ENCODE measurements at places on chromosomes 5 and 9.

GRCh38 chr9:2015581-2016407 lies 647 bp downstream of the SMARCA2 start:
- peak; percentile 61 for DNase-seq

DNA sequence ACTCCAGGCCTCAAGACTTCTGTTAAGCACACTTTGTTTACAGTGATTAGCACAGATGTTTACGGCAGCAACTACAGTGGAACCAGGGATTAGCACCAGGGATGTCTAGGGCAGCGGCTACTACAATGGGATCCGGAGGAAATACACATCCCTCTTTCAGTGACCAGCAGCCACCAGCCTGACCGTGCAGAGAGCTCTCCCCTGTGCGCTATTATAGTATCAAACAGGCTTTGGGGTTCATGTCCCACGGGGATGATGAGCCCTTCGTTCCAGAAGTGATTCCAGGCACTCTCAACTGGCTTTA lies 21.5 kb downstream of the GFPT2 start:
- no peak for DNase-seq

DNA sequence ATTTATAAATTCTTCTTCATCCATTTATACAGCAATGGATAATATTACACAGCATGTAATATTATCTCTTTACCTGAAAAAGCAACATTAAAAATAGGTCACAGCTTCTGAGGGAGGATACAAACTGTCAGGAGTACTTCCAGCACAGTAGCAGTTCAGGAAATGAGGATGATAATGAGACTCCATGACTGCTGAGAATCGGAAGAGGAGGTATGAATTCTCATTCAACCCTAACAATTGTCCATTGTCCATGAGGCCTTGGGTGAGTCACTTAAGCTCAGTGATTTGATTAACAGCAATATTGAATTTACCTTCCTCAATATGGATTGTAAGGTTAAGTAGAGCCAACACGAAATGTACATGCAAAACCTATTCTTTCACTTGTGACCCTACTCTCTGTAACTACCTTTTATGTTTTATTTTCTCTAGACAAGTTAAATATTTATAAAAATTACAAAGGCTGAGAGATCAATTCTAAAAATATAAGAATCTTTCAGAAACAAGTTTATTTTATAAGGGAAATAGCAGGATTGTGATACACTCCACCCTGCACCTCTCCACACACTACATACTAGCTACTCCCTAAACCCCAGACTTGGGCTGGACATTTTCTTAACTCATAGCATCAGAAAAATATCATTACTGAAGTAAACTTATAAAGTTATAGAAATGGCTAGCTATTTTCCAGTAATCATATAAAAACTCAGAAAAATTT lies 159.1 kb upstream of the ACOT12 start:
- DNase-seq: no peak

GRCh38 chr5:31362931-31363568 lies 168.8 kb downstream of the DROSHA start:
- DNase-seq: no peak

GRCh38 chr9:38443597-38443996 lies 19.3 kb upstream of the IGFBPL1 start:
- DNase-seq: no peak

DNA sequence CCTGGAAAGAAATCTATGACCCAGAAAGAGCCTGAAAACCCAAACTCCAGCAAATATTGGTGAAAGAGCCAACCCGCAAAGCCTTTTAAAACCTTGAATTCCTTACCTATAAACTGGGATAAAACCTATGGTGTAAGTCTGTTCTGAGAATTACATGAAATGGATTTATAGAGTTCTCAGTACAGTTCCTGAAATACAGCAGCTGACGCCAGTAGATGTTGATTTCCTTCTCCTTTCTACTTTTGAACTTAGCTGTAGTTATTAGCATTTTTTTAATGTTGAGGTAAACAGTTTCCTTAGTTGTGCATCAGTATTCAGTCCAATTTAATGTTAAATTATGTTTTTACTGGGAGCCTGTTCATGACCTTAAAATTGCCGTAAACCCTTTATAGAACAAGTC lies 3.7 kb downstream of the SPIN1 start:
- no peak for DNase-seq

GRCh38 chr9:109258481-109259302 lies 62.2 kb downstream of the EPB41L4B start:
- no peak for DNase-seq

DNA sequence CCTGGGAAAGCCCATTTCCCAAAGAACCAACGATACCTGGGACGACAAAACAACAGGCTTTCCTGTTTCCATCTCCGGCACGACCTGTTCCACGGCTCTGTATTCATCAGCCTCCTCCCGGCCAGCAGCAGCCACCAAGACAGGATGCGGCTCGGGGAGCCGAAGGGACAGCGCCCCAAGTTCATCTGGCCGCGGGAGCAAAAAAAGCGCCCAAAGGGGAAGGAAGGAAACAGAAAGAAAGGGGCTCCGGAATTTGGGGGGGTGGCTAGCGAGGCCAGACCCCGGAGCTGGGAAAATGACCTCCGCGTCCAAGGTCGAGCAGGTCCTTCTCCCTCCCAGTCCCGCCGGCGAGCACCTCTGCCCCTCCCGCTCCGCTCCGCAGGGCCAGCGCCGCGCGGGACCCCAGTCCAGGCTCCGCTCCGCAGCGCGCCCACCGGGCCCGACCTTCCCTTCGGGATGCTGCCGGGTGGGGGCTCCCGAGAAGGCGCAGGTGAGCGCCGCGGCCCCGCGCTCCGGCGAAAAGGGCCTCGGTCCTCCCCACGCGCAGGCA lies 608 bp downstream of the ELOVL7 start:
- DNase-seq: no peak

GRCh38 chr9:135581636-135582426 lies 20.3 kb downstream of the PAEP start:
- no peak for DNase-seq

GRCh38 chr5:15752663-15753285 lies 252.8 kb downstream of the FBXL7 start:
- no peak for DNase-seq

- DNase-seq: no peak
Observed at GRCh38 chr5:12865529-12865928, 961.3 kb upstream of the CTNND2 start.

GRCh38 chr5:39547553-39548154 lies 122.9 kb upstream of the DAB2 start:
- no peak for DNase-seq

DNA sequence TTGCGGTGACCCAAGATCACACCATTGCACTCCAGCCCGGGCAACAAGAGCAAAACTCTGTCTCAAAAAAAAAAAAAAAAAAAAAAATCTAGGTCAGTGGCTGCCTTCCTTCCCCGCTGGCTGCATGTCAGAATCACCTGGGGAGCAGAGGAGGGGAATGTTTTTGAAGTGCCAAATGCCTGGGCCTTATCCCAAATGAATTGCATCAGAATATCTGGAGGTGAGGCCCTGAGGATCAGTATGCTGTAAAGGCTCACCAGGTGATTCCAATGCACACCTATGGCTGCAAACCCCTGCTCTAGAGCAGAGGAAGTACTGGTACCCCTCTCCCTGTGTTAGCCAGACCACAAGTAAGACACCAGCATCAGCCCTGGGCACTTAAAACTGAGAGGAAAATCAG lies 44.7 kb upstream of the GABRP start:
- DNase-seq: no peak

- no peak for DNase-seq
Observed at GRCh38 chr9:95058795-95059386, 258.6 kb downstream of the FANCC start.

GRCh38 chr9:130104491-130105193 lies 50.9 kb downstream of the GPR107 start:
- DNase-seq: no peak

GRCh38 chr5:16975950-16976624 lies 40.0 kb upstream of the MYO10 start:
- no peak for DNase-seq

DNA sequence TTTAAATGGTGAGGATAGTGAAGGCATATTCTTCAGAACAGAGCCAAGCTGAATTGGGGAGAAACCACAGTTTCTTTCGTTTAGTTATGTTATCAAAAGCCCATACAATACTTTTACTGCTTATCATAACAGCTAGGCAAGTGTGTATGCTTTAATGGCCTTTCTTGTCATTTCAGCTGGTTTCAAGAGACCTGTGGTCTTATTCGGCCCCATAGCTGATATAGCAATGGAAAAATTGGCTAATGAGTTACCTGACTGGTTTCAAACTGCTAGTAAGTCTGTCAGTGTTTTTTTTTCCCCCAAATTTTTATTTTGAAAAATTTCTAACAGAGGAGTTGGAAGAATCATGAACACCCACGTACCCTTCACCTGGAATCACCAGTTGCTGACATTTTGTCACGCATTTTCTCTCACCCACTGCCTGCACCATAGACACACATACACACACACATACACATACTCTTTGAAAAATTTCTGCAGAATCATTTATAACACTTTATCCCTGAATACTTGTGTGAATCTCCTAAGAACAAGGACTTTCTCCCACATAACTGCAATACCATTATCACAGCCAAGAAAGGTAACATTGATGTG lies 63.7 kb downstream of the TJP2 start:
- DNase-seq: no peak

DNA sequence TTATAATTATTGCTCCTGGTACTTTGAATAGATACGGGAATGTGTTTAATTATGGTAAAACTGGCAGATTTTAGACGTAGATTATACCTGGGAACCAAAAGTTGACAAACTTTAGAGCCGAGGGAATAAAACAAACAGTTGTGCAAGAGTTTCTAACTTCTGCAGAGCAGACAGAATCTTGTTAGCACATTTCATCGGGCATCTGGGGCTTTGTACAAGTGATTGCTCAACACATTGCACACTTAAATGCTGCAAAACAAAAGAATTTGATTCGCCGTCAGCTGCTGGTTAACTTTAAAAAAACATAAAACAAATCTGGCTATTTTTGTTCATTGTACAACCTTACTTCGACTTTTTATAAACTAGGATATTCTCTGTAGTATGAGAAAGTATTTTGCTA lies 398.1 kb downstream of the MAN2A1 start:
- DNase-seq: no peak

DNA sequence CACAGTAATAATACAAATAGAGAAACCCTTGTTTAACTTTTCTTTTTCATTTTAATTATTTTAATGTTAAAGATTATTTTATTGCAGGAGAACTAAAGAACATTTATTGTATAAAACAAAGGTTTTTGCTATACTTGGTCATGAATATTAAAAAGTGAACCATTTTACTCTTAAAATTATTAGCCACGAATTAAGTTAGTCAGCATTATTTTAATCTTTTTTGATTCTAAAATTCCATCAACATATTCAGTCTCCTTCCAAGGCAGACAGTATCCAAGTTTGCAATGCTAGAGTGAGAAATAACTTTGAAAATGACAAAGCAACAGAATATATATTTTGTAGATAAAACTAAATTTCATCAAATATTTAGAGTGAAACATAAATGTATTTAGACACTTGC lies 110.7 kb upstream of the CDH18 start:
- no peak for DNase-seq

GRCh38 chr5:59430066-59430685 lies 463.4 kb downstream of the PDE4D start:
- DNase-seq: no peak

DNA sequence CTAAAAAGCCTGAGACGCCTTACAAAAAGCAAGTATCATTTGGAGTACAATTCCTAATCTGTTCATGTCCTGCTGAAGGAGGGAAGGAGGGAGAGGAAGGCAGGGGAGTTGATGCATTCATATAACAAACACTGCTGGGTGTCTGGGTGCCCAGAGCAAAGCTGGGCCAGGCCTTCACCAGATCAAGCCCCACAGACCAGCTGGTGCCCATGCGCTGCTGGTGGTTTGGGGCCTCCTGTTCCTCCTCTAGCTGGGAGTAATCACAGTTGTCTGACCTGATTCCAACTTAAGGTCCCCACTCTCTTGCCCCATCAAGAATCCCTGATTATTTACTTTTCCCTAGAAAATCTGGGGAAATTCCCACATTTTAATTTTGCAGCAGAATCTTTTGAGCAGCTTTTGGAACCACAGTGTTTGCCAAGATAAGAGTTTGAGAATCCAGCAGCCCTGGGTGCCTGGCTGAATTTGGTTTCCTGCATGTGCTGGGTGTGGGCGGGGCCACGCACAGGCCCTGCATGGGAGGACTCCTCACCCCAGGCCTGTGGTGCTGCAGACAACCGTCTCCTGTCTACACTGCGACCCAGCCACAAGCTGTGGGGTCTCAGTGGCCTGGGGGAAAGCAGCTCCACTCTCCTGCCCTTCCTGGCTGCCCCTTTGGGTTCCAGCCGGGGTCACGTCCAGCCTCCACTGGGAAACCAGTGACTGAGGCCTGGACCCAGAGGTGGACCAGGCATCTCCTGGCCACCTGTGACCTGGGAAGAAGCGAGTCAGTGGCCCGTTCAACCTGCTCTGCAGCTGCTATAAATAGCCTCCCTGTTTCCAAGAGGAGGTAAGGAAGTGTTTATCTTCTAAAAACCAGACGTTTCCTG lies 47.5 kb downstream of the NEURL1B start:
- DNase-seq: peak; percentile 25

DNA sequence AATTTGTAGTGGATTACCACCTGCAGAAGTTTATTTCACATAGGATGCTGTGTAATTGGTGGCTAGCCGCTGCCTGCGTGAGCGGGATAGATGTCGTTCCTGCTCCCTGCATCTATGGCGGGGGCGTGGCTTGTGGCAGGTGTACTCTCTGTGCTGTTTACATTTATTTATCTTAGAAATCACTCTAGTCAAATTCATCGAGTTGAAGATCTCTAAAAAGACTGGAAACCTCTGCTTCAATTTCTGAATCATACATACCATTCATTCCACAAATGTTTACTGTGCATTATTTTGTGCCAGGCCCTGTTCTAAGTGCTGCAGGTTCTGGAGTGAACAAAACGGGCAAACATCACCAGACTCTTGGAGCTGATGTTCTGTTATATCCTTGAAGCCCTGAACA lies 11.9 kb downstream of the ROPN1L start:
- DNase-seq: no peak

All from activated naive CD4-positive, alpha-beta T cell treated with anti-CD3 and anti-CD28 coated beads, Interleukin-2, amount 50 U/mL, for 72 hours (primary cell).